Stimulated activated CD8-positive, alpha-beta memory T cell treated with anti-CD3 and anti-CD28 coated beads, Interleukin-15, amount 100 ng/mL, for 48 hours (primary cell): ENCODE measurements at places on chromosomes 3 and 15.

- DNase-seq = no peak
Observed at GRCh38 chr3:158420654-158421396, 150.2 kb upstream of the MLF1 start.

GRCh38 chr15:88397506-88397905 lies 69.7 kb downstream of the MRPL46 start:
- no peak for DNase-seq

- DNase-seq = no peak
Observed at GRCh38 chr3:117035745-117036144, 326.2 kb downstream of the TUSC7 start.

GRCh38 chr3:73999501-73999900 lies 374.8 kb upstream of the PDZRN3 start:
- DNase-seq = no peak

DNA sequence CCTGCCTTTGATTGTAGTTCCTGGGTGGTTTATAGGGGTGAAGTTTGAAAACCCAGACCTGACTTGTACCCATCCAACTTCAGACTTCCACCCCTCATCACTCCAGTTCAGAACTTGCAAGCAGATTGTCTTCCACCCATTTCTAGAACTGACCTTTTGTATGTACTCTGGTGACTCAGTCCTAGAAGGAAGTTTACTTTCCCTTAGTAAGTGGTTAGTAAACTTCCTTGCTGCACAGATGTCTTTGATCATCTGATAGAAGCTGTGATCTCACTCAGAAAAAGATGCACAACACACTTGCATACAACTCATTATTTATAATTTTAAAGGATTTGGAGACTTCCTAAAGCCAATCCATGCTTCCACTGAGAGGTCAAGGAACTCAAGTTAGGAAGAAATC lies 368.0 kb downstream of the MFSD1 start:
- DNase-seq = no peak

- DNase-seq = no peak
Observed at GRCh38 chr15:28884151-28884940, 1.4 kb upstream of the APBA2 start.
